ENCODE measurements at places on chromosomes 7 and 10.

- DNase-seq = no peak
Measured at GRCh38 chr7:92613720-92614119, 23.5 kb upstream of the FAM133B start.

DNA sequence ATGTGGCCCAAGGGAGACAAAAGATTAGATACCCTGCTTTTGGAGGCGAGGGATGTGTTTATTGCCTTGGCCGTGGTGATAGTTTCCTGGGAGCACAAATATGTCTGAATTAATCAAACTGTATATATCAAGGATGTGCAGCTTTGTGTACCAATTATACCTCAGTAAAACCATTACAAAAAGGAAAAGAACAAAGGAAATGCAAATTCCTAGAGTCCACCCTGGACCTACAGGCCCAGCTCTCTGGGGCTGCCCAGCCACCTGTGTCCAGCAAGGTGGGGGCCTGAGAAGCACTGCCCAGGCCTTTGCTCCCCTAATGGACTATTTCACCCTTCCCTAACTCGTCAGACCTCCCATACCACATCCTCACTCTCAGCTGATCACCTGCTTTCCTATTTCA, 20.5 kb downstream of the ANKRD16 start:
- DNase-seq = no peak

DNA sequence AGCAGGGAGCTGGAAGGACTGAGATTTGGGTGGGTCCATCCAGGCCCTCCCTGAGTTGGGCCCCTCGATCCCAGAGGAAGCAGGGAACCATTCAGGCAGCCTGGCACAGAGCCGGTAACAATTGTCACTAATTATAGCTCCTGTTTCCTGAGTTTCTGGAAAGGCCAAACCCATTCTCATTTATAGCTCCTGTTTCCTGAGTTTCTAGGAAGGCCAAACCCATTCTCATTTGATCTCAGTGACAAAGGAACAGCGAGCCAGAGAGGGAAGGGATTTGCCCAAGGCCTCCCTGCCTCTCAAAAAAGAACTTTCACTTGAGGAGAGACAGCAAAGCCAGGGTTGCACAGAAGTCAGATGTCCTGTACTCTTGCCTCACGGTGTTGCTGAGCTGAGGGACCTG, 521.9 kb downstream of the TYW1 start:
- no peak for DNase-seq

GRCh38 chr10:78657163-78657861, 411.5 kb upstream of the ZMIZ1 start:
- peak; percentile 18 for DNase-seq

GRCh38 chr10:26516540-26517101, 78.5 kb downstream of the APBB1IP start:
- no peak for DNase-seq

DNA sequence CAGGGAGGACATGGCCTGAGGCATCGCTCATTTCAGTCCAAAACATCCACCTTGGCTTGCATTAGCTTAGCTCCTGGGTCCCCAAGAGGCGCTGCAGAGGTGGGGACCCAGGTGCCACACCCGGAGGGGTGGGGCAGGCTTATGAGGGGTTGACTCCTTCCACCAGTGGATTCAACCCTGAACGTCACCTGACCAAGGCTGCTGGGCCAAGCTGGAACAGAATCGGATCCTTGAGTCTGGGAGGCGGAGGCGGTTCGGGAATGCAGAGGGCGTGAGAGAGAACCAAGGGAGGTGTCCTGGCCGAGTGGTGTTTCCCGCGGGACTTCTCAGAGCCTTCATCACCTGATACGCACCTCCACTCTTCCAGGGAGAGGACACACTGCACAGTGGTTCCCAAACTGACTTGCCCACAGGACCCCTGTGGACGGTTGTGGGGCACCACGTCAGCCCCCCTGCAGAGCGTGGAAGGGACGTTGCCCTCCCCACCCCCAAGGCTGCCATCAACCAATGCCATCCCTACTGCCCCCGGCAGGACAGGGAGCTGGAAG, 4.5 kb upstream of the MICALL2 start:
- DNase-seq = no peak

DNA sequence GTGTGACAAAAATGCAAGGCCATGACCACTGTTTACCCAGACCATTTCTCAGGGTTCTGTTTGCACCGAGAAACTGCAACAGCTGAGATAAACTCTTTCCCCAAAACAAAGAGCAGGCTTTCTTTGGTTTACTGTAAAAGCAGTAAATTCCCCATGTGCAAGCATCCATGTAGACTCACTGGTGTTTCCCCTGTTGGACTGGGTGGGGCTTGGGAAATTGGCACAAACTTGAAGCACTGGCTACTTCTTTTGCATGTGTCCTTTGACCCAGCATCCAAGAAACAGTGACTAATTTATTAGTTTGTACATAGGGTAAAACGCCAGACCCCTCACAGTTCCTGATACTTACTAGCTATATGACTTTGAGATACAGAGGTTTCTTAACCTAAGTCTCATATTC, 12.3 kb downstream of the IQUB start:
- DNase-seq = no peak

DNA sequence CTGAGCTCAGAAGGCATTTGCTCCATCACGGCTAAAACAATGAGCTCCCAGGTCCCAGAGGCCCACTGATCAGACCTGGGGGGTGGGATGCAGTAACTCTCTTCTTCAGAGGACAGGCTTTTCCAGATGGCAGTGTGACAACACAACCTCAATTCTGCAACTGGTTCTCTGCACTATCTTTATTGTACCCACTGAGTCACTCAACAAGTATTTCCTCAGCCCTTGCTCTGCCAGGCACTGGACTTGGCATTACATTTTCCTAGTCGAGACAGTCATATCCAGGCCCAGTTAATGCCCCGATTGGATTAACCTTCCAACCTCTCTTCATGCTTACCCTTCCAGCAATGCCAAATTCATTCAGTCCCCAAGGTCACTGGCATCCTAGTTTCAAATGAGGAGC, 72.6 kb downstream of the JAZF1 start:
- no peak for DNase-seq

DNA sequence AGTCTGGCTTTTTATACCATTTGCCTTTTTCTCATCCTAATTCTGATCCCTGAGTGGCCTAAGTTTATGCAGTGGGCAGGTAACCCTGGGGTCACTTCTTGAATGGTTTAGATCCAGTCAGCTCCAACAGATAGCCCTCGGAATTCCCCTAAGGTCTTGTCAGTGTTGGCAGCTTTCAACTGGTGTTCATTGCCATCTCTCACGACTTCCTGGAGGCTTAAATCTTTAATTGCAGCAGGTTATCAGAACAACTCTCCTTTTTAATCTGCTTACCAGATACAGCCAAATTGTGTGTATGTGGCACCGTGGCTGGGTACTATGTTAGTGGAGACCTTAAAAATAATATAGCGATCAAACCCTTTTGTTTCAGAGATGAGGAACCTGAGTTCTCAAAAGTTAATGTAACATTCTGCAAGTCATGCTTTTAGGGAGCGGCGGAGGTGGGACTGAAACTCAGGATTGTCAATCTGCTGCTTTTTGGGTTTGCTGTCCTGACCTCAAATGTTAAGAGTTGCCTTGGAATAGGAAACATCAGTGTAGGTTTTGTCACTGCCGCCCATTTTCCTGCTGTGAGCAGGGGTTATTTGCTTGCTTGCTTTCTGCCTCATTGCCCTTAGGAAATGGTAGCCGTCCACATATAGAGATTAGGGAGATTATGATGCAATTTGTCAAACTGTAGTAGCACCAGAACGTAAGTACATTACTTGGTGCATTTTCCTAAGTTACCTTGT, 818 bp downstream of the DLD start:
- no peak for DNase-seq

DNA sequence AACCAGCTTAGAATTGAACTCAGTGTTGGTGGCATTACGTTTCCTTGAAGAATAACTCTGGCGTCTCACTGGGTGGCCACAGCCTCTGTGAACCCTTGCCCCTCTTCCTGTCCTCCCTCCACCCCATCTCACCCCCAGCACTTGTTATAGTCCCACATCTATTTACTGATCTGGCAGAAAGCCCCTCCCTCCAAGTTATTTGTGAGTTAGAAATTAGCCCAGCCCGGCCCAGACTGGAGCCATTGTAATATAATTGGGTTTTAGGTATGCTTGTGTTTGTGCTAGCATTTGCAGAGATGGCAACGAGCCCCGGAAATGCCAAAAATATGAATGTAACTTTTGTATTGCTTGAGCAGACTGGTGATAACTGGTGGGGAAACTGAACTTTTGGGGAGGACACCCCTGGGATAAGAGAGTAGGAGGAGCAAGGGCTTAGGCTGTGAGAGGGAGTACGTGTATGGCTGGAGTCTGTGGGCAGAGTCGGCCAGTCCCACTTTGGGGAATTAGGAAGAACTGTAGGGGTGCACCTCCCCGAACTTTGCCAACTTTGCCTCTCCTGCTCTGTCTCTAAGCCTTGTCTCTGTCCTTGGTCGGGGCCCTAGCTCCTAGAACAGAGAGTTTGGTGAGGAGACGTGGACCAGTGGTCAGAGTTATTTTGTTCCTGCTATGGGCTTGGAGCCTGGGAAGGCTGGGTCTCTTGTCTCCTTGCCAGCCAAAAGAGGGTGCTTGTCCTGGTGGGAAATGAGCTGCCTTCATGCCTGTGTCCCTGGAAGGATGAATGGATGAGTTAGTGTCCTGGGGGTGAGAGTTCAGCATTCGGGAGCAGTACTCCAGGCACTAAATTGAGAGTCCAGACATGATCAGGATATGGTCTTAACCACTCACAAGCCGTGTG, 19.3 kb upstream of the TRIM8 start:
- no peak for DNase-seq

- no peak for DNase-seq
Measured at GRCh38 chr7:4479367-4480039, 202.6 kb upstream of the FOXK1 start.

- no peak for DNase-seq
Measured at GRCh38 chr10:87878664-87879459, 15.4 kb downstream of the PTEN start.

DNA sequence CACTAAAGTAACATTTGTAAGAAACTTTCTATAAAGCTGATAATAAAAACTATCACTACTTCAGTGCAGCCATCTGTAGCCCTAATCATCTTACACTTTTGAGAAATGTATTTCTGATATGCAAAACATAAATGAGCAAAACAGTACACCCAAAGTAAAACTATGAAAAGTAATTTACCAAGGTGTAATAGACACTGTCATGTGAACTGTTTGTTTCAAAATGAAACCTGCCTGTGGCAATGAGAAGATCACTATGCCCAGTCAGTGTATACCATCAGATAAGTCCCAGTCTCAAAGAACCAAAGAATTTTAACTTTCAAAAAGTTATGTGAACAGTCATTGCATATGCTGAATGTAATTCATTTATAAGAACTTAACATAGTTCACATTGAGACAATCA, 398.1 kb downstream of the CDC14C start:
- DNase-seq = no peak

DNA sequence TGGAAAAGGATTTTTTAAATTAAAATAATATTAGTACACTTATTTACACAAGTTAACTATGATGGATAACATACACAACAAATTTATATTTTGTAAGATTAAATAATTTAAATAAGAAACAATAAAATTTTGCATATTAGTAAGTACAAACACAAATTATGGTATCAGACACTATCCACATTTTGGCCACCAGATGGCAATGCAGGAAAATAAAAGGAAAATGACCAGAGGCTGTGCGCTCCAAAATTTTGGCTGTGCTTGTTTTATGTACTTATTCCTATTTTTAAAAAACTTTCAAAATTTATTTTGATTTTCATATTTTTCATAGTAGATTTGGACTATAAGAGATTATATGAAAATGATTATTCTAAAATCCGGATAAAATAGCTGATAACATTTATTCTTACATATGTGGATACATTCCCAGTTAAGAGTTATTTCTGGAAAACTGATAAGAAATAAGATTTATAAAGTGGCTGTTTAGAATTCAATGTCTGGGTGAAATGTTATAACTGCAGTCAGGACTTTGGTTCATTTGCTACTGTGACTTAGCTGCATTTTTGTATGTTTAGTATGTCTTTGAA, 274.7 kb upstream of the HGF start:
- DNase-seq = no peak

- DNase-seq = no peak
Measured at GRCh38 chr10:103197174-103197573, 4.1 kb upstream of the NT5C2 start.

DNA sequence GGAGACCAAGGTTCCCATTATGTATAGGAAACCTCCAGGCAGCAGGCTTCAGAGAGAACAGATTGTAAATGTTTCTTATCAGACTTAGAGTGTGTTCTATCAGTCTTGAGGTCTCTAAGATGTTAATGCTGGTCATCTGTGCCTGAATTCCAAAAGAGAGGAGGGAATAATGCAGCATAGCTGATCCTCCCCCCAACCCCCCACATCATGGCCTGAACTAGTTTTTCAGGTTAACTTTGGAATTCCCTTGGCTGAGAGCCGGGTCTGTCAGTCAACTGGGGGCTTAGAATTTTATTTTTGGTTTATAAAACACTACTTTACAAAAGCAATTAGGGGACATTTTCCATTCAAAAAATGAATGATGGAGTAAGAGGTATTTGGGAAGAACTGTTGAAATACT, 184.3 kb downstream of the NEBL start:
- DNase-seq = no peak

GRCh38 chr7:44220358-44221112, 19.8 kb downstream of the YKT6 start:
- no peak for DNase-seq

DNA sequence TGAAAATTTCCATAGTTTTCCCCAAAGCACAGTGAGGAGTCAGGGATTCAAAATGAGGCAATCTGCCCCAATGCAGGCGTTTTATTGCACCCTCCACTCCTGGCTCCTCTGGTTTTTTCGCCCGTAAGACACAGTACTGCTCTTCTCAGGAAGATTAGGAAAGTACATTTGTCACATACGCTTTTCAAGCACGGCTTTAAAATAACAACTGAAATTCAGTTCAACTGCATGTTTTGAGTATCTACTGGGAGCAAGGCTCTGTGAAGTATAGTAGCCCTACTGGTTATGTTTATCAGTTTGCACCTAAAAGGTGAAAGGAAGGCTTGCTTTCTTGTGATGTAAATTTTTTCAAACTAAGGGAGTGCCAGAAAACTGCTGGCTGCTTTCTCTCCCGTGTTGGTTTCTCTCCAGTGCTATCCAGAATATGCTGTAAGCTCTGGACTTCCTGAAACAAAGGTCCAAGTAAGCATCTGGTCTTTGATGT, 1.9 kb upstream of the SGMS1 start:
- no peak for DNase-seq

GRCh38 chr7:43850348-43851116, 18.8 kb downstream of the MRPS24 start:
- no peak for DNase-seq

GRCh38 chr7:140168816-140169215, 8.0 kb downstream of the KDM7A start:
- no peak for DNase-seq

GRCh38 chr7:29207162-29207801, 12.7 kb downstream of the CHN2 start:
- DNase-seq = no peak

GRCh38 chr10:101828766-101829551, 10.7 kb upstream of the OGA start:
- DNase-seq = no peak

- no peak for DNase-seq
Measured at GRCh38 chr7:139594911-139595476, 71.5 kb downstream of the CLEC2L start.

DNA sequence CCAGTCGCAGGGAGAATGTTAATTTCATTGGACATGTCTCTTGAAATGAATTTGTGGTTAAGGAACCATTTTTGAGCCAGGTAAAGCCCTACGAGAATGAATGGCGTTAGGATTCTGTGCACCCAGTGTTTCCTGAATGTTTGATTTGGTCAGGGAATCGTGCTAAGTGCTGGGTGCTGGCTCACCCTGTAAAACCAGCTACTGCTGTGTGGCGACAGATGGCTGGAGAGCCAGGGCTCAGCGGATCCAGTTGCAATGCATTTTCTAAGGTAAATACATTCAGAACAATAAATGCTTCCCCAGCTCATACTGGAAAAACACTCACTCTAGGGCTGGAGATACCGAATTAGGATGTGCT, 355.5 kb downstream of the GLRX3 start:
- DNase-seq = no peak

Measured in activated CD4-positive, CD25-positive, alpha-beta regulatory T cell (primary cell).